ENCODE measurements at places on chromosomes 4 and X.

DNA sequence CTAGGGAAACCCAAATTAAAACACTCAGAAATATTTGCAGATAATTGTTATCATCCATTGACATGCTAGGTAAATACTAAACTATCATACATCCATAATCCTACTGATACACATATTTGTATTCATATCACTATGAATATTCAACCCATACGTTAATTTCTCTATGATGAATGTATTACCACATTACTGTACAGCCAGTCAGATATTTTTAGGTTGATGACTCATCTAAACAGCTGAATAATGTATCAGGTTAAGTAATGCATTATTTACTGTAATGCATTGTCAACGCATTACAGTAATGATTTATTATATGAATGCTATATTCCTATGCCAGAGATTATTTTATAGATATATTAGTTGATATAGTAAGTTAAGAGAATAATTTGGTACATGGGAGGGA is 37.1 kb downstream of the VEGFC start:
- DNase-seq: no peak

GRCh38 chr4:89586318-89586717 is 250.6 kb downstream of the SNCA start:
- no peak for DNase-seq

- DNase-seq: no peak
Measured at GRCh38 chrX:78326401-78326800, 1.0 kb downstream of the CYSLTR1 start.

DNA sequence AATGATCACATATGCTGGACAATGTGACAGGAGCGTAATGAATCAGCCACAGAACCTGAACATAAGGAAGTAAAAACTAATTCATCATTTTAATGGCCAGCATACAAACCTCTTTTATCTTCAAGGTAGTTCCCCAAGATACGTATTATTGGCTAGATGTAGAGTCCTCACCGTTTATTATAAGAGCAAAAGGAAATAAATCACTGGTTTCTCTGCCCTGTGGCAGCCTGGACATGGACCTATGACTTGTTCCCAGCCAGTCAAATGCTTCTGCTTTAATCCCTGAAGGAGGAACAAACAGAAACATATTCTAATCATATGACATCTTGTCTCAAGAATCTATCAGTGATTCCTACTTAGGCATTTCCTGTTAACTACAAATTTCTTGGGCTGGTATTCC is 86.8 kb upstream of the FAM241A start:
- DNase-seq: no peak

GRCh38 chr4:168604496-168605373 is 107.9 kb downstream of the PALLD start:
- no peak for DNase-seq

DNA sequence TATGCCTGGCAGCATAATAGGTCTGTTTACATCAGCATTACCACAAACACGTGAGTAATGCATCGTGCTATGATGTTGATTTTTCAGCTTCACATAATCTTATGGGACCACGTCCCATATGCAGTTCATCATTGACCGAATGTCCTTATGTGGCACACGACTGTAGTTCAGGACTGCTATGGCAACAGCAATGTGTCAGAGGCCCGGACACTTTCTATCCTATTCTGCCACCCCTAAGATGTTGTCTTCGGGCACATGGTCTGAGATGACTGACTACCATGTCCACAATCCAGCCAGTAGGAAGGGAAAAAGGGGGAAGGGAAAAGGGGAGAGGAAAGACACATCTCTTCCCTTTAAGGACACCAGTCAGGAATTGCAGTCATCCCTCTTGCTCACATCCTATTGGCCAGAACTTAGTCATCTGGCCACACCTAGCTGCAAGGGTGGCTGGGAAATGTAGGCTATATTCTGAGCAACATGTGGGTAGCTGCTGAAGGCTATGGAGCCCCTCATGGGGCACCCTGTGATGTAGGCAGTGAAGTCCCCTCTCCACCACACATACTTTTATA is 196.0 kb upstream of the RBPJ start:
- DNase-seq: no peak

GRCh38 chr4:7429601-7430078 is 5.1 kb downstream of the PSAPL1 start:
- no peak for DNase-seq

DNA sequence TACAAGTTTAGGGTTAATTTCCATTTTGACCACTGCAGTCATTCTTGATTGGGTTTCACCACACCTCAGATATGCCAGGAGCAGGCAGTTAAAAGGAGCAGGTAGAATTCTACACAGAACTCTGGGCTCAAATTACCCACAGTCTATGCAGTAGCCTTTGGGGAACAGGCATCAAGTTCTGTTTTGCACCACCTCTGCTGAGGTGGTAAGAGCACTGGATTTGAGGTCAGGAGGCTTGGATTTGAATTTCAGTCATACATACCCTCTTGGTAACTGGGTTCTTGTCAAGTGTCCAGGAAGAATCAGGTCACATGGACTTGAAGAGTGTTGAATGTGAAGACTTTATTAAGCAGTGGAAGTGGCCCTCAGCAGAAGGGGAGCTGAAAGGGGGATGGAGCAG is 40.4 kb upstream of the PGK1 start:
- no peak for DNase-seq

DNA sequence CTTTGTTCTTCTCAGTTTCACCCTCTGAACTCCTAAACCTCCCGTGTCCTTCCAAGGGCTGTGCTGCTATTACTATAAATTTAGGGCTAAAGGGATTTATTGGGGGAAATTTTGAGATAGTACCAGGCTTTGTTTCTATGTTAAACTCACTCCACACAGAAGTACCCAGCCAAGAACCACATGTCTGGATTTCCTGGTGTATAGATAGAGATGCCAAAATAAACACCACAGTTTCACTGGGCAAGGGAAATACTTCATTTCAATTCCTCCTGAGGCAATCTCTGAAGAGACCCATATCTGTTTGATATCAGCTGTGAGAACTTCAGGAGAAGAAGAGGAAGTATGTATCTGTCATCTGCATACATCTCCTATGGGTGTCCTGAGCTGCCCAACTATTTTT is 21.7 kb upstream of the CLNK start:
- no peak for DNase-seq

GRCh38 chrX:111483135-111483534 is 28.3 kb upstream of the SERTM2 start:
- DNase-seq: no peak

- no peak for DNase-seq
Measured at GRCh38 chr4:35500812-35501211, 743.5 kb downstream of the ARAP2 start.

- no peak for DNase-seq
Measured at GRCh38 chr4:181702864-181703495, 540.2 kb upstream of the TENM3 start.

GRCh38 chrX:97021680-97022079 is 138.0 kb downstream of the RPA4 start:
- DNase-seq: no peak

DNA sequence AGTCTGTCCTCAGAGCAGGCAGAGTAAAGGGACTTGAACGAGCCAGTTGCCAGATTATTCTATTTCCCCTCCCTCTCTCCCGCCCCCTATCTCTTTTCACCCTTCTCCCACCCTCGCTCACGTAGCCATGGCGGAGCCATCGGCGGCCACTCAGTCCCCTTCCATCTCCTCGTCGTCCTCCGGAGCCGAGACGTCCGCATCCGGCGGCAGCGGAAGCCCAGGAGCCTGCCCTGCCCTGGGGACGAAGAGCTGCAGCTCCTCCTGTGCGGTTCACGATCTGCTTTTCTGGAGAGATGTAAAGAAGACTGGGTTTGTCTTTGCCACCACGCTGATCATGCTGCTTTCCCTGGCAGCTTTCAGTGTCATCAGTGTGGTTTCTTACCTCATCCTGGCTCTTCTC is 106.2 kb upstream of the SMAD1 start:
- DNase-seq: no peak

DNA sequence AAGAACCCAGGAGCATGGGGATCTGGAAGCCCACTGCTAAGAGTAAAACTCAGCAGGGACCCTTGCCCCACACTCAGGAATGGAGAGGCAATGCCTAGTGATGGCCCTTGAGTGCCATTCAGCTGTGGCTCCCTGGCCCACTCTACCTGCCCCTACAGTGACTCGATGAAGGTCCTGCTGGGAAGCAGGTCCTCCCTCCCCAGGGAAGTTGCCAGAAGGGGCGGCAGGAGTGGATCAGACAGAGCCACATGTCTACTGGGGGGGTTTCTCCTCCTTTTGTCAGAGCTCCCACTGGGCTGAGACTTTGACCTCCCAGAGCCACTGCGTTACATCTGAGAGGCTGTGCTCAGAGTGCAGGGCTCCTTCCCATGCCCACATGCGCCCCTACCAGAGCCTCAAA is 1.2 kb downstream of the SLC10A3 start:
- no peak for DNase-seq

DNA sequence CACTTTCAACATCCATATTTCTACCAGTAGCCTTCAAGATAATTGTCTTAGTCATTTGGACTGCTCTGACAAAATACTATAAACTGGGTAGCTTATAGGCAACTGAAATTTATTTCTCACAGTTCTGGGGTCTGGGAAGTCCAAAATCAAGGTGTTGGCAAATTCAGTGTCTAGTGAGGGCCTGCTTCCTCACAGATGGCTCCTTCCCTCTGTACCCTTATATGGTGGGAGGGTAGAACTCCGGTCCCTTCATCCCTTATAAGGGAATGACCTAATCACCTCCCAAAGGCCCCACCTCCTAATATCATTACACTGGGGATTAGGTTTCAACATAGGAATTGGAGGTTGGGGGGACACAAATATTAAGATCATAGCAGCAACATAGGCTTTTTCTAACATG is 7.4 kb upstream of the TBC1D25 start:
- DNase-seq: no peak

DNA sequence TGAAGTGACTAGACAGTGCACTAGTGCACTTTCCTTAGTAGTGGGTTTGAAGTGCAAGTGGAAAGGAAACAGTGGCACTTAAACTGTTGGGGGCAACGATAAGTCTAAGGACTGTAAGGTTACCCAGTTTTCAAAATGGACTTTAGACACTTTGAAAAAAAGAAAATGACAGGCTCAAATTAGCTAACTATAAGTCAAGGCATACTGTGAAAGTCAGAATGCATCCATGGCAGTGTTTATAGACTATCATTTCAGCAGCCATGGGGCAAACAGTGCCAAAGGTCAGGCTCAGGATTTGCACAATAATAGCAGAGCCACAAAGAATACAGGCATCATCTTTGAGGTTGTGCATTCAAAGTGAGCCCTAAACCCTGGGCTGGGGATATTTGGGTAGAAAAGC is 104.4 kb downstream of the CXCL13 start:
- no peak for DNase-seq

- DNase-seq: no peak
Measured at GRCh38 chrX:110051559-110051958, 48.6 kb downstream of the TMEM164 start.

DNA sequence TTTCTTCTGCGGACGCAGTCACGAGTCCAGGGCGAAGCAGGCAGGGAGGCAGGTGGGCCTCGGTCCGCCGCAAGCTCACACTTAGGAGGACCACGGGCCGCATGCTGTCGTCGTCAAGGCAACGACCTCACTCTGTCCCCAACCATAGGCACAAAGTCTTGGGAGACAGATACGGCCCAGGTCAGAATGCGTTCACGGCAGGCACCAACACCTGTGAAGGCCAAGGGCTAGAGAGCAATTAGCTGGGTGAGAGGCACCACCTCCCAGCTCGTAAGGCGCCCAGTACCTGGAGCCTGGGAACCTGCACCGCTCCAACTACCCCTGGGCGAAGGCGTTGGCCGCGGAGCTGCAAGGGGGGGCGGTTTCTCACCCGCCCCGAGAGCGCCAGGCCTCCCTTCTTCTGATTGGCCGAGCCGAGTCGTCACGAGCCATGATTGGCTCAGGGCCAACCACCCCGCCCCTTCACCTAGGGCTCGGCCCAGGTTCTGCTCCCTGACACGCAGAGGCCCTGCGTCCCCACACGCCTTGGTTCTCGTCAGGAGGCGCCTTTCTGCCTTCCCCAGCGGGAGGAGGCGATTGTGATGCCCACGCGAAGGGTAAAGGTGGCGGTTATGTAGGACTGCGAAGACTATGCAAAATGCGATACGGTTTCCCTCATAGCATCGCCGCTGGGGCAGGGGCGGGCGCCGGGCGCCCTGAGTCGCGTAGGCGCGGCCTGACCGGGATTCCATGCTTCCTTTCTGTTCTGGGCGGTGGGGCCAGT is at the start of gene CDKL2:
Gene CDKL2, minus strand, starts transcription at position 355 of the 763 bp plus-strand sequence. CDS start 4,540 bp downstream, outside the sequence.
- peak; percentile 76 for DNase-seq

- no peak for DNase-seq
Measured at GRCh38 chrX:139831675-139832456, 101.0 kb downstream of the ATP11C start.

DNA sequence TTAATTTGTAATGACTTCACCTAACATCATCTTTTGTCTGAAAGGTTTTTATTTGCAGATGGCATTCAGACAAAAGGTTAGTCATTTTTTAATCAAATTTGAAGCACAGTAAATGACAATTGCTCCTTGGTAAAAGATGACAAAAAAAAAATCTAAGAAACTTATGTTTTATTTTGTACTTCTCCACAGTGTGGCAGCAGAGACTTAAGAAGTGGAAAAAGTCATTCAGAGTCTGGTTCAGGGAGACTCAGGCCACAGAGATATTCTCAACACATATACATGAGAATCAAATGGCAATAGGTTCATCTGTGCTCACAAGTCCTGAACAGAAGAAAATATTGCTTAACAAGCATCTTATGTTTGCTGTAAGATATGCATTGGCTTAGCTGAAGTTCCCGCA is 436.2 kb downstream of the KCNIP4 start:
- no peak for DNase-seq

DNA sequence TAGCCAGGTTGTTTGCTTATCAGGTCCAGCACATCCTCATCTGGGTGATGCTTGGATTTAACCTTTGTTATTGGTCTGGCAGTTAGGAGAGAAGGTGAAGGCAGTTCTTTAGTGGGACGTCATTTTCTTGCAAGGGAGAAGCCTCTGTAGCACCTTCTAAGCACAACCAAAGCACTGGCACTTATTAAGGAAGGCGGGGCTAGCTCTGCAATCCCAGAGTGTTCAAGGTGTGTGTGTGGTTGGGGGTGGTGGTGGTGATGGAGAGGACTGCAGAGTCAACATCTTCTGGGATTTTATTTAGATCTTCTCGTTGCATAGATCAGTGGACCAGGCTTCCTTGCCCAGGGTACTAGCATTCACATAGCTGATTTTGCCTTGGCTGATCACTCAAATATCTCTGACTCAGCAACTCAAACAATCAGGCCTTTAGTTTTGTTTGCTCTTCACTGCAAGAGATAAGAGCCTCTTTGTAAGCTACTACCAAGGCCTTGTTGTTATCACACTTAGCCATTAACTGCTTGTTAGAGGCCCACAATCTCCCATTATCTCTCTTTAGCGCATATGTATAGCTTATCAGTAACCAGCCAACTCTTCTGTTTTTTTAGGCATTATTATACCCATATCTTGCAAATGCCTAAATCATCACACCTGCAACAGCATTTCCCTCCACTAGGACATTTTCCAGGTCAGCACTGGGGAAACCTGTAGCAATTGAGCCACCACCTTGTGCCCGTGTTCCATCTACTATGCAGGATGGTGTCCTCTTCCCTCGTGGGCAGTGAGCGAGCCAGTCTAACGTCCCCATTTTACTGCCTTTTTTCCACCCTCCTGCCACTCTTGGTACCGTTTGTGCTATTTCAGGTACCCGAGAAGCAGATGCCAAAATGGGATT is 36.5 kb upstream of the LINC00632 start:
- no peak for DNase-seq

- DNase-seq: peak; percentile 1
Measured at GRCh38 chr4:174764105-174764729, 64.8 kb downstream of the GLRA3 start.

Data from GM19239 (cell line).